Ascending aorta (tissue), 2 donors: ENCODE measurements at places on chromosomes 1 and 21. TPM values are rescaled to one million over a fixed set of nuclear protein-coding genes. Genes with fewer than 3 reads are reported as not detected.
A peak's percentile ranks its signal among the peaks of the same experiment; 100 is the strongest.

DNA sequence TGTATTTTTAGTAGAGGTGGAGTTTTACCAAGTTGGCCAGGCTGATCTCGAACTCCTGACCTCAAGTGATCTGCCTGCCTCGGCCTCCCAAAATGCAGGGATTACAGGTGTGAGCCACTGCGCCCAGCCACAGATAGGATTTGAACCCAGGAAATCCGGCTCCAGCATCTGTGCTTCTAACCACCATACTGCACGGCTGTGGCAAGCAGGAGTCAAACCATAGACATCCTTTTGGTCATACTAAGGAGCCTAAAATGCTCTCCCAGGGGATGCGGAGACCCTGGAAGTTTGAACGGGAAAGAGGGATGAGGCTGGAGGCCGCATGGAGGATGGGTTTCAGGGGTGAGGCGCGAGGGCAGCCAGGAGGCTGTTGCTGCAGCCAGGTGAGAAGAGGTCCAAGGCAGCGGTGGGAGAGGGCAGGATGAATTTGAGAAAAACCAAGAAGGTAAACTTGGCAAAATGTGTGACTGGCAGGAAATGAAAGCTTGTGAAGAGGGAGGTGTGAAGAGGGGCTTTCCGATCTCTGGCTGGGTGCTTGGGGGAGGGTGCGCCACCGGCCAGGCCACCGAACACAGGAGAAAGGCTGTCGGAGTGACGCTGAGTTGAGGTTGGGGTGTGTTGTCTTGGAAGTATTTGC lies 24.0 kb upstream of the CDK18 start:
- no peak overlapping the region for H3K4me3 ChIP-seq
- peaks cover 3% of the 10 kb centered on the region for H3K4me1 ChIP-seq
- H3K27me3 ChIP-seq, result no peaks in the 10 kb centered on the region
- no peak overlapping the region for H3K27ac ChIP-seq
- H3K36me3 ChIP-seq, result no peaks in the 10 kb centered on the region

DNA sequence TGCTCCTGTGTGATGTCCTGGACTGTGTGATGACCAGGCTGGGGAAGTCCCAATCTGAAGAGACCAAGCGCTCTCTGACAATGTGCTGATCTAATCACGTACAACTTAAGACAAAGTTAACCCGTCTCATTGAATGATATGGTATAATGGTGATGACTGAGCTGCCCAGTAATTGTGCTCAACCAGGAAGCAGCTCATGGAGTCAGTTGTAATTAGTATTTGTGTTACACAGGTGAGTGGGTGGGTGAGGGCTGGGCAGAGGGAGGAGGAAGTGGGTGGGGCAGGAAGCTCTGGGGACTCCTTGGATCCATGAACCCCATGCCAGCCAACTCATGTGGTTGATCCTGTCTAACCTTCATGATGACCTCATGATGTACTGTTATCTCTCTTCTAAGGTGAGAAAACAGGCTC lies 8.7 kb upstream of the ECE1 start:
- no peaks in the 10 kb centered on the region for H3K36me3 ChIP-seq
- H3K4me1 ChIP-seq, result peaks cover 42% of the 10 kb centered on the region
- peak overlapping the region; percentile 17 for H3K27ac ChIP-seq
- H3K27me3 ChIP-seq, result no peaks in the 10 kb centered on the region
- no peak overlapping the region for H3K4me3 ChIP-seq
- DNase-seq, result no peak

- no peak overlapping the region for H3K27ac ChIP-seq
- H3K4me3 ChIP-seq, result no peak overlapping the region
- DNase-seq, result peak; percentile 60
- H3K27me3 ChIP-seq, result peaks cover 3% of the 10 kb centered on the region
- H3K4me1 ChIP-seq, result peaks cover 9% of the 10 kb centered on the region
- H3K36me3 ChIP-seq, result no peaks in the 10 kb centered on the region
These were observed 57.1 kb downstream of the WNT9A start for GRCh38 chr1:227890451-227891222.

- no peak for DNase-seq
- peak overlapping the region; percentile 65 for H3K27ac ChIP-seq
- H3K36me3 ChIP-seq, result no peaks in the 10 kb centered on the region
- H3K27me3 ChIP-seq, result no peaks in the 10 kb centered on the region
These were observed 19.1 kb upstream of the LMX1A start for GRCh38 chr1:165375623-165376022.

The NEK2 gene
- not detected for total RNA-seq

The C1orf94 gene
- total RNA-seq, result not detected

- no peaks in the 10 kb centered on the region for H3K27me3 ChIP-seq
- H3K36me3 ChIP-seq, result no peaks in the 10 kb centered on the region
- peak overlapping the region; percentile 99 for H3K27ac ChIP-seq
- H3K4me1 ChIP-seq, result peaks cover 94% of the 10 kb centered on the region
- H3K4me3 ChIP-seq, result no peak overlapping the region
These were observed 125.9 kb downstream of the PRDM16 start for GRCh38 chr1:3194760-3195479.

GRCh38 chr1:180040034-180040433 lies 85.4 kb downstream of the CEP350 start:
- DNase-seq, result no peak
- peaks cover 53% of the 10 kb centered on the region for H3K36me3 ChIP-seq
- no peak overlapping the region for H3K27ac ChIP-seq
- no peaks in the 10 kb centered on the region for H3K4me1 ChIP-seq
- H3K27me3 ChIP-seq, result no peaks in the 10 kb centered on the region

- H3K36me3 ChIP-seq, result no peaks in the 10 kb centered on the region
- H3K4me1 ChIP-seq, result no peaks in the 10 kb centered on the region
- no peaks in the 10 kb centered on the region for H3K27me3 ChIP-seq
- no peak for DNase-seq
These were observed 9.8 kb upstream of the PRSS38 start for GRCh38 chr1:227805606-227806197.

DNA sequence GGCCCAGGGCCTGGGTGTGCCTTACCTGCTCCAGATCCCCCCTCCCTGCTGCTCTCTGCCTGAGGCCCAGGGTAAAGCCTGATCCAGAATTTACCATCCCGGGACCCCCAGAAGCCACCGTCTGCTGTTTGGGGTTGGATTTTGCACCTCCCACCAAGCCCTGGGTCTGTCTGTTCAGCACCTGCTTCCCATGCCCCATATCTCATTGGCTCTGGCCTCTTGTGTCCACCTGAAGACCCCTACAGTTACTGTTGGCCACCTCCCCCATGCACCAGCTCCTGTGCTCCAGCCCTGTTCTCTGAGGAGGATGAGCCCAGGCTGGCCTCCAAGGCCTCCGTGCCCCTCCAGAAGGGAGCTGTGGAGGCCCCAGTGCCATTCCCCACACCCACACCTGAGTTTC lies 113.9 kb downstream of the GRIK3 start:
- no peaks in the 10 kb centered on the region for H3K27me3 ChIP-seq
- no peak for DNase-seq
- H3K27ac ChIP-seq, result no peak overlapping the region

The MASP2 gene
- total RNA-seq, result not detected

DNA sequence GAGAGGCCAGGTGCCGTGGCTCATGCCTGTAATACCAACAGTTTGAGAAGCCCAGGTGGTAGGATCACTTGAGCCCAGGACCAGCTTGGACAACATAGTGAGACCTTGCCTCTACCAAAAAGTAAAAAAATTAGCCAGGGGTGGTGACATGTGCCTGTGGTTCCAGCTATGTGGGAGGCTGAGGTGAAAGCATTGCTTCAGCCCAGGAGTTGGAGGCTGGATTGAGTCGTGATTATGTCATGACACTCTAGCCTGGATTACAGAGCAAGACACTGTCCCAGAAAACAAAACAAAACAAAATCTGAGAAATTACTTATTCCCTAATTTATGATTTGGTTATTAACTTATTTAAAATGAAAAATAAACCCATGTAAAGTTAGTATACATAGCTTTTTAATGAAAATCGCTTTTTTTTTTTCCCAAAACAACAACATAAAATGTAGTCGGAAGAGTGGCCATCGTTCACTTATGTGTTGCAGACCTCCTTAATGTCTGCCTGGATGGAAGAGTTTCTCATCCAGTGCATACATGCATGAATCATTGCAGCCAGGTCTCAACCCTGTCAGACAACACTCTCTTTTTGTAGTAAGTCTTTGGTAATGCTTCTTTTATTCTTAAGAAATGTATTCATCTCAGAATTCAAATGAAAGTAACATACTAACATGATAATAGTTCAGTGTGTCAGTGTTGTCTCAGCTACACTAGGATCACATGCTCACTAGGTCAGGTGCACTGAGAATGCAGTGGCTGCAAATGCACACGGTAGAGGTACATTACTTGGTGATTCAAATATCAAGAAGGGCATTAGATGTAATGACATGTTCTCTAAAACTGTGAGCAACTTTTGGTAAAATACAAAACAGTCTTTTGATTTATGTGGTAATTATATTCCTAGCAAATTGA lies 28.0 kb downstream of the ITSN1 start:
- no peaks in the 10 kb centered on the region for H3K36me3 ChIP-seq
- H3K4me3 ChIP-seq, result no peak overlapping the region
- H3K27me3 ChIP-seq, result no peaks in the 10 kb centered on the region
- no peak overlapping the region for H3K27ac ChIP-seq

- H3K27me3 ChIP-seq, result no peaks in the 10 kb centered on the region
- peaks cover 20% of the 10 kb centered on the region for H3K36me3 ChIP-seq
- peaks cover 5% of the 10 kb centered on the region for H3K4me1 ChIP-seq
- DNase-seq, result no peak
- peak overlapping the region; percentile 96 for H3K27ac ChIP-seq
These were observed 1.0 kb downstream of the NPR1 start for GRCh38 chr1:153679337-153680119.

The LCE1A gene
- not detected for total RNA-seq

- no peaks in the 10 kb centered on the region for H3K4me1 ChIP-seq
- no peaks in the 10 kb centered on the region for H3K36me3 ChIP-seq
- no peak for DNase-seq
- no peak overlapping the region for H3K4me3 ChIP-seq
These were observed 3.7 kb downstream of the CHD1L start for GRCh38 chr1:147246044-147246690.

The ZNF496 gene
- 38.5 TPM for total RNA-seq

The SLC5A3 gene
- total RNA-seq, result 8.4 TPM

DNA sequence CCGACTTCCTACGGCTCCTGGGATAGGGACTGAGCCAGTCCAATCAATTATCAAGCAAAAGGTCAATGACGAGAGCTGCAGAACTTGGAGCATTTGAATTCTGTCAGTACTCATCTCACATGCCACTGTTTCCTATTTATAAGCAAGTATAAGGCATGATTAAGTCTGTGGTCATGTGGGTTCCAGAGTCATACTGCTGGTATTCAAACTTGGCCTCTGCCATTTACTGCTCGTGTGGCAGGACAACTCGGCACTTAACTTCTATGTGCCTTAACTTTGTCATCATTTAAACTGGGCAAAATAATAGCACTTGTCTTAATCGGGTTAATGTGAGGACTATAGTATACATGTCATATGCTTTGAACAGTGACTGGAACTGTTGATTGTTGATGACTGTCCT lies 44.9 kb upstream of the TNFSF18 start:
- no peak overlapping the region for H3K4me3 ChIP-seq
- peaks cover 7% of the 10 kb centered on the region for H3K4me1 ChIP-seq
- no peaks in the 10 kb centered on the region for H3K27me3 ChIP-seq

DNA sequence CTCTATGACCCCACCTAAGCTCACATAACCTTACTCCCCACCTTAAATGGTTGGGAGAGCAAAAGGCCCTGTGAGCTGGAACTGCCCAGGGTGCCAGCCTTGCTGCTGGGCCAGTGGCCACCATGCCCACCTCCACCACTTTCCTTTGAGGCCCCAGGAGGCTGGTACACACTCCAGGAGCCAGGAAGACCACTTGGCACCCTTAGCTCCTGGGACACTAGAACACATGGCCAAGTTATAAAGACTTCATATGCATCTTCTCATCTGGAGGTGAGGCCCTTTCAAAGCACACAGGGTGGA lies 21.9 kb downstream of the CAPZB start:
- no peaks in the 10 kb centered on the region for H3K27me3 ChIP-seq
- H3K27ac ChIP-seq, result no peak overlapping the region
- peaks cover 41% of the 10 kb centered on the region for H3K4me1 ChIP-seq
- H3K4me3 ChIP-seq, result no peak overlapping the region
- DNase-seq, result no peak

The PARP1 gene
- 37.1 TPM for total RNA-seq

The TEDDM1 gene
- total RNA-seq, result not detected

DNA sequence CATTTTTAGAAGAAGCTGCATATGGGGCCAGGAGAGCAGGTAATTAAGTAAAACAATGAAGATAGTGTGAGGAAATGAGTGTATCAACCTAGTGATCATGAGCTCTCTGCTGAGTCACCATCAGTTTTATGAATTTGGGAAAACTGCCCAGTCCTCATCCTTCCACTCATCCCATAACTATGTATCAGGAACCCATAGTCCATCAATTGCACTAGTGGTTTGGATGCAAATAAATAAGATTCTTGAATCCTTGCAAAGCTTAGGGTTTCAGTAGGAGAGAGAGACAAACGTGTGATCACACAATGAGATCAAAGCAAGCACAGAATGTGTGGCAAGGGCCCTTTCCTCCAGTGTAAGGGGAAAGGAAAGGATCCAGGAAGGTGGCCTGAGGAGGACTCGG lies 145.6 kb downstream of the ZZZ3 start:
- no peaks in the 10 kb centered on the region for H3K36me3 ChIP-seq
- DNase-seq, result no peak
- H3K4me1 ChIP-seq, result no peaks in the 10 kb centered on the region
- H3K4me3 ChIP-seq, result no peak overlapping the region

DNA sequence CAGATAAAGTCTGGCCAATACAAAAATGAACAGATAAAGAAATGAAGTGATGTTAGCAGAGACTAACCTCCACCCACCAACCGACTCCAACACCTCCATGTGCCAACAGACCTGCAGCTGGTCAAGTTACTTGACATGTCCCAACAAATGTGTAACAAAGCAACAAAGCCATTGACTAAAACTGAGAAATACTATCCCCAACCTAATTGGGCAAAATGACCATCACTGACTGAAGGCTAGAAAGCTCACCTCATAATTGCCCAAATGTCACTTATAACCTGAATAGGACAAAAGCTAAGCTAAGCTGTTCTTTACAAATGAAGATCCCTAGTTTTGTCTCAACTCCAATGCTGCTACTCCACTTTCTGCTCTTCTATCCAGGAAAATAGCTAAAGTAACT lies 7.5 kb downstream of the KDM5B start:
- H3K36me3 ChIP-seq, result no peaks in the 10 kb centered on the region
- H3K4me3 ChIP-seq, result no peak overlapping the region
- H3K27me3 ChIP-seq, result no peaks in the 10 kb centered on the region
- H3K4me1 ChIP-seq, result peaks cover 5% of the 10 kb centered on the region

DNA sequence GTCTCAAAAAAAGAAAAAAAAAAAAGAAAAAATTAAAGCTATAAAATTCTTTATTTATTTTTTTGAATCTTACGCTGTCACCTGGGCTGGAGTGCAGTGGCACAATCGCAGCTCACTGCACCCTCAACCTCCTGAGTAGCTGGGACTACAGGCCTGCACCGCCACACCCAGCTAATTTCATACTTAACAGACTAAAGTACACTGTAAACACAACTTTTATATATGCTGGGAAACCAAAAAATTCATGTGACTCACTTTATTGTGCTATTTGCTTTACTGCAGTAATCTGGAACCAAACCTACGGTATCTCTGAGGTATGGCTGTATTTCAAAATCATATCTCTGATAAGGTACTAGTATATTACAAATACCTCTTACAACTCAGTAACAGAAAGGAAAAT lies 40.3 kb downstream of the HSF2BP start:
- H3K27ac ChIP-seq, result no peak overlapping the region
- H3K4me3 ChIP-seq, result no peak overlapping the region
- no peaks in the 10 kb centered on the region for H3K27me3 ChIP-seq
- no peaks in the 10 kb centered on the region for H3K36me3 ChIP-seq
- no peaks in the 10 kb centered on the region for H3K4me1 ChIP-seq

The TNFRSF8 gene
- 22.8 TPM for total RNA-seq
